Stimulated activated CD4-positive, alpha-beta T cell treated with anti-CD3 and anti-CD28 coated beads, Interleukin-15, amount 100 ng/mL, for 48 hours (primary cell): ENCODE measurements at places on chromosomes 4 and X.

- no peak for DNase-seq
Observed at GRCh38 chr4:57068237-57068981, 41.8 kb downstream of the IGFBP7 start.

GRCh38 chrX:3548765-3549391, 164.6 kb downstream of the PRKX start:
- DNase-seq = no peak

DNA sequence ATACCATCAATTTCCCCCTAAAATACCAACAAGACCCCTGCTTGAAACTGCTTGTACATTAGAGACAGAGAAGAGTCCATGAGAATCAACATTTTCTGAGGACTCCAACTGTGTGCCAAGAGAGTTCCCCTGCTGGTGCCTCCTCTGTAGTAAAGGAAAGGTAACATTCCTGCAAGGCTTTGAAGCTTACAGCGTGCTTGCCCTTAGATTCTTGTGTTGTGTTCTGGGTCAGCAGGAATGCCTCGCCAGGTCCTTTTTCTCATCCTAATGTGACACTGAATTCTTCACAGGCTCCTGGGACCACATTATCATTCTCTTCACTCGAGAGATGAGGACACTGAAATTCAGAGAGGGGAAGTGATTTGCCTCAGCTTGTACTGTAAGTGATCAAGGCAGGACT, 9.7 kb upstream of the EOLA2 start:
- DNase-seq = no peak

DNA sequence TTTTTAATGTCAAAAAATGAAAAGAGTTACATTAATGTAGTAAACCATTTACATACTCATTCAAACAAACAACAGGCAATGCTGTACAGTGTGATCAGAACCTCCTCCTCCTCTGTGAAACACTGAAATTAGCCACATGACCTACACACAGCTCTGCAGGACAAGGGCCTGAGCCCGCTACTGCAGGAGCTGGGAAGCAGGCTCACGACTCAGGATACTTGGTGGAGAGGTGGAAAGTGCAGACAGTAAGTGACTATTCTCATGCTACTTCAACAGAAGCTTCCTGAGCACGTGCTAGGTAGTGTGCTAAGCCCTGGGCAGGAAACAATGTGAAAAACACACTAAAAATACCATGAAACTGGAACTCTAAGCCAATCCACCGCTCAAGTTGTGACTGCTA, 56.8 kb downstream of the TAPT1 start:
- DNase-seq = no peak

- no peak for DNase-seq
Observed at GRCh38 chrX:134364711-134365110, 95.3 kb upstream of the HPRT1 start.

- no peak for DNase-seq
Observed at GRCh38 chr4:150855981-150856510, 159.0 kb downstream of the LRBA start.

DNA sequence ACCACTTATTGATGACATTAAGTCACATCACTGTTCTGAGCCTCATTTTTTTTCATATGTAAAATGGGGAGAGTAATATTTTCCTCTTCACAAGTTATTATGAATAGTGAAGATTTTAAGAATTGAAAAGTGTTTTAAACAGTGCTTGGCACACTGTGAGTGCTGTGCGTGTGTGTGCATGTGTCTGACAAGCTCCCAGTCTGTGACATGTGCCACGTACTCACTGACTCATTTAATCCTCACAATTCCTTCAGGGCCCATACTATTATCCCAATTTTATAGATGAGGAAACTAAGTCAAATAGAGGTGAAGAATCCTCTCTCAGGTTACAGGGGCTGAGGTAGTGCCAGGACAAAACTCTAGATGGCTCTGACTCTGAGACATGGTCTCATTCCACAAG, 114.1 kb upstream of the NWD2 start:
- DNase-seq = no peak

DNA sequence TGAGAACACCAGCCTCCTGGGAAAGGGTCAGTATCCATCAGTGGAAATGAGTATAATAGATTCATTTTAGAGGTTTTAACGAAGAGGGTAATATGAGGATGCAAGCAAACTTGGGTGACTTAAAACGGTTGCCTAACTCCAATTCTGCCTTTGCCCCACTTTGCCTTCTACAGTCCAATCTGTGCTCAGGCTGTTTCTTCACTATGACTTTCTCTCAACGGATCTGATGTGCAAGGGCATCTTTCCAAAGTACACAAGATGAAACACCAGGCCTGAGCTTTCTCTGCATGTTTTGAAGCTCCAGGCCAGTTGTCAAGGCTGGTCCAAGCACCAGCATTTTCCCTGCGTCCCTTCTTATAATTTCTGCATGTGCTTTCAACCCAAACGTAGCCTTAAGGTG, 68.0 kb upstream of the TMEM164 start:
- no peak for DNase-seq

GRCh38 chrX:6291444-6291843, 62.8 kb upstream of the NLGN4X start:
- DNase-seq = no peak

- DNase-seq = no peak
Observed at GRCh38 chrX:67651437-67652142, 107.8 kb downstream of the AR start.

DNA sequence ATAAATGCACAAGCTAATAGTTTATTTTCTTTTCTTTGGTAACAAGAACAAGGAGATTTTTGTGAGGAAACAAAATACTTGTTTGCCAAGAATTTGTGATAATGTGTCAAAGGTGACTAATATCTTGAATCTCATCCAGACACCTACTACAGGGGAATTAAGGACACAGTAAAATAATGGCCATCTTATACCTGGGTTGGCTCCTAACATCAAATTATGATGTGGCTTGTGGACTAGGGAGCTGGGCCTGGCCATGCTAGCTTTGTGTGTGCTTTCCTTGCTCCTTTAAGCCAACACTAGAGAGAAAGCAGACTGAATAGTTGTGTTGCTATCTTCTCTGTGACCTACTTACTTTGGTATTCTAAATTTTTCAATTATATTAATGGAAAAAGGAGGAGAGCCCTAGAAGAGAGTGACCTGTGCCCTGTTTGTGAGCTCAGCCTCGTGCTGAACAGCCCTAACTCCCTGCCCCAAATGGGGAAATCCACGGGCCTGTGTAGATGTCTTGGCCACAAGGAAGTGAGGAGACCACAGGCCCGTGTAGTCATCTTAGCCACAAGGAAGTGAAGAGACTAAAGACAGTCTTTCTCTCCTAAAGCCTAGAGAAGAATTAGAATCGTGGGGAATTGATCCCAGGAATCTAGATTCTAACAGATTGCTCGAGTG, 23.3 kb downstream of the ARHGAP24 start:
- no peak for DNase-seq

GRCh38 chr4:187027272-187027671, 303.6 kb upstream of the FAT1 start:
- no peak for DNase-seq
